Mesenchymal stem cell (in vitro differentiated cells and primary cell): ENCODE measurements at places on chromosomes 5 and 9.

DNA sequence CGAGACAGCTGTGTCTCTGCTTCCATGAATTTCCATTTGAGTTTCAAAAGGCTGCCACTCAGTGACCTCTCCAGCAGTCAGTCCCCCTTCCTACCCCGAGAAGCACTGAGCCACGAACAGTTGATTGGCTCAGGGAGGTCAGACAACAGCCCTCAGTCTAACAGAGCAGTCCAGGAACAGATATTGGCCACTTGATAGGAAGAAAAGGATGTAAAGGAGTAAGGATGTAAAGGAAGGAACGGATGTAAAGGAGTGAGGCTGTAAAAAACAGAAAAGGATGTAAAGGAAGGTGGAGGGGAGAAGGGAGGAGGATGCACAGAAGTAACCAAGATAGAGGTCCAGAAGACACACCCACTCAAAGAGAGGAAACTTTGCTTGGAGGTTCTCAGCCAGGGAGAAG, 3.2 kb upstream of the NR4A3 start:
- DNase-seq = peak; percentile 25

DNA sequence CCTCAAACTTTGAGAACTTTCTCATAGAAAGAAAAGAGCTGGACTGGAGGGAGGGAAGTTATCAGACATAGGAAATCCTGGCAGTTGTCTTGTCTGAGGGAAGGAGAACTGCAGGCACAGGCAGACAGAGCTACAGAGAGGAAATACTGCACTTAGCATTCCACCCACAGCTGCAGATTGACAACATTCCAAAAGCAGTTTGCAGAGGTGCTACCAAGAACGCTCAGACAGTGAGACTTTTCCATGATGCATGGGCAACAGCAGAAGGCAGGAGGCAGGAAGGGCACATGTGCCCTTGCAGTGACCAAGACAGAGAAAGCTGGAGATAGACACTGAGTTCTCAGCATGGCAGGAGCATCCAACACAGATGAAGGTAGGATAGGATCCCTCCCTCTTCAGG, 327.5 kb upstream of the ZNF462 start:
- DNase-seq = no peak

GRCh38 chr5:90962481-90962880, 403.9 kb downstream of the ADGRV1 start:
- DNase-seq = no peak

DNA sequence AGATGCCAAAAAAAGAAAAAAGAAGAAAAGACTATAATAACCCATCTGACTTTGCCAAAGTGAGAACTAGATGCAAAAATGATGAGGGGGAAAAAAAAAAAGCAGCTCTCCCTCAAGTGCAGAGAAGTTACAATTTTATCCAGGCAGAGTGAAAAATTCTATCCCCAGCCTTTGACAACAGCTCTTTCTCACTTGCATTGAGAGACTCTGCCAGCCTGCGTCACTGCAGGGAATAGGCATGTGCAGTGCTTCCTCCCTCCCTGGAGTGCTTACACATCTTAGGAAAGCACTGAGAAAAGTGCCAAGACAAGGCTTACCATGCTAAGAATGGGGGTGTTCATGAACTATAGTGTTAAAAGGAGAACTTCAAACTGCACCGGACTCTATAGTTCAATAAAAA, 418.6 kb upstream of the TYRP1 start:
- DNase-seq = no peak

DNA sequence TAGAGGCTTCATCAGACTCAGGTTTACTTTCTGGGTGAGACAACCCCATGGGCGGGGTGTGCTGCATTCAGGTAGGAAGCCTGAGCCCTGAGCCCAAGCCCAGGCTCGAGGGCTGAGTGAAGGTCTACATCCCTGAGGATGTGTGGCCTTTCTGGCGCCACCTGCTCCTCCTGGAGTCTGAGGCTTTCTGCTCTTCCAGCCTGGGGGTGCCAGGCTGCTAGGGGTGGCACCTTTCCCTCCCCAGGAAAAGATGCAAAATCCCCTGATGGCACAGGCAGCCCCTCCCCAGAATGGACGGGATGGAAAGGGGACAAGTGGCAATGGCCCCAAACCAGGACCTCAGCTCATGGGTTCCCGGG, 44.4 kb upstream of the PRRC2B start:
- no peak for DNase-seq

- DNase-seq = no peak
Observed at GRCh38 chr9:34131571-34131970, 5.1 kb upstream of the DCAF12 start.

- no peak for DNase-seq
Observed at GRCh38 chr5:959581-960531, 48.7 kb upstream of the NKD2 start.

GRCh38 chr5:147617191-147617606, 107.3 kb upstream of the DPYSL3 start:
- peak; percentile 43 for DNase-seq

DNA sequence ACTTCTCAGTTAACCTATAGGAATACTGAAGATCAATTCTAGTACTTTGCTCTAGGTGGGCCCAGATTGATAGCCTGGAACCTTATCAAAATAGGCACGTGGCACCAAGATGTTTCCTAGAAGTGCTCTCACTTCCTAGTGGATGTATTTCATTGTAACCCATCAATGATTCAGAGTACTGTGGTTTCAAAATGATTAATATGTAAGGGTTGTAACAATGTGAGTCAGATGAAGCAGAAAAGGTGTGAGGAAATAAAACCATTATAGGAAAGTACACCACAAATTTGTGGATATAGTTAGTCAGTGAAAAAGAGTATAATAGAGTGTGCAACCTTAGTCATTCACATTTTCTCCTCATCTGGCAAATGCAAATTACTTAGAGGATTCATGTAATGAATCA, 177.3 kb upstream of the FST start:
- peak; percentile 44 for DNase-seq

DNA sequence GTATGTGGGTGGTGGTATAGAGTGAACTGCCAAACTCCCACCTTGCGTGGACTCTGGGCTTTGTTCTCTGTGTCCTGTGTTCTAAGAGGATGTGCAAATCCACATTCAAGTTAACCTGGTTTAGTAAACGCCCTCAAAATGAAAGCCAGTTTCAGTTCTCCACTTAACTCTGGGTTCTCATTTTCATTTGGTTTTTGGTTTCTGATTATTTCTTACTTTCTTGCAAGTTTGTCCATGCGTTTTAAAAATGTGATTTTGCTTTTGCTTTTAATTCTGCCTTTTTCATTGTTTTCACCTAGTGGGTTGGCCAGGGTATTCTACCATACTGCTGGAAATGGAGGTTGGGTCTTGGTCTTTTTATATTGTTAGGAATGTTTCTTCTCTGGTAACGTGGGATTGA, 38.2 kb downstream of the GALNT10 start:
- DNase-seq = no peak

DNA sequence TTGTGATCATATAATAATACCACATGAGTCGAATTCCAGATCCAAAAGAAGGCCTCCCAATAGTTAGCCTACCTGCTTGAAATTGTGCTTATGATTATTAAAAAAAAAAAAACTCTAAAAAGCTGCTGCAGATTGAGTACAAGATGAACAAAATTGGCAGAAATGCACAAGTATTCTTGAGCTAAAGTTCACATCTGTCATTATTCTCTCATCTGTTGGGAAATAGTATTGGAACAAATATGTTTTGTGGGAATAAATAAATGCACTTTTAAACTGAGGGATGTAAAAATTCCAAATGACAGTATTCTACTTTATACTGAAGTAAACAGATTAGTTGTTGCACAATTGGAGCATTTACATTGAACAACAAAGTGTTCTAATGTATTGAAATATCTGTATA, 15.7 kb downstream of the DAB2 start:
- no peak for DNase-seq

- no peak for DNase-seq
Observed at GRCh38 chr5:62305358-62305714, 670 bp upstream of the KIF2A start.

DNA sequence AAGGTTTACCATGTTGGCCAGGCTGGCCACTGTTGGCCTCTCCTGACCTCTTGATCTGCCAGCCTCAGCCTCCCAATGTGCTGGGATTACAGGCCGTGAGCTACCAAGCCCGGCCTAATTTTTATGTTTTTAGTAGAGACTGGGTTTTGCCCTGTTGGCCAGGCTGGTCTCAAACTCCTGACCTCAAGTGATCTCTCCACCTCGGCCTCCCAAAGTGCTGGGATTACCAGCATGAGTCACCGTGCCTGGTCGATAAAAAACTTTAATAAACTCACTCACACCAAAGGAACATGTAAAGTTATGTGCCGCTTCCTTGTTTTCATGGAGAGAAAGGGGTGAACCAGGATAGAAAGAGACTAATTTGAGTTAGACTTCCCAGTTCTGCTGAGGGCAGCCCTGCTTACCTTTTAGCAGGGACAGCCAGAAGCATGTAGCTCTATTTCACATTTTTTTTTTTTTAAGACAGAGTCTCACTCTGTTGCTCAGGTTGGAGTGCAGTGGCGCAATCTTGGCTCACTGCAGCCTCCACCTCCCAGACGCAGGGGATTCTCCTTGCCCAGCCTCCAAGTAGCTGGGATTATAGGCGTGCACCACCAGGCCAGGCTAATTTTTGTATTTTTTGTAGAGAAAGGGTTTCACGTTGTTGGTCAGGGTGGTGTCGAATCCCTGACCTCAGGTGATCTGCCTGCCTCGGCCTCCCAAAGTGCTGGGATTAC, 11.4 kb upstream of the HAUS6 start:
- peak; percentile 47 for DNase-seq

GRCh38 chr9:78021697-78022096, 9.9 kb downstream of the GNAQ start:
- no peak for DNase-seq

DNA sequence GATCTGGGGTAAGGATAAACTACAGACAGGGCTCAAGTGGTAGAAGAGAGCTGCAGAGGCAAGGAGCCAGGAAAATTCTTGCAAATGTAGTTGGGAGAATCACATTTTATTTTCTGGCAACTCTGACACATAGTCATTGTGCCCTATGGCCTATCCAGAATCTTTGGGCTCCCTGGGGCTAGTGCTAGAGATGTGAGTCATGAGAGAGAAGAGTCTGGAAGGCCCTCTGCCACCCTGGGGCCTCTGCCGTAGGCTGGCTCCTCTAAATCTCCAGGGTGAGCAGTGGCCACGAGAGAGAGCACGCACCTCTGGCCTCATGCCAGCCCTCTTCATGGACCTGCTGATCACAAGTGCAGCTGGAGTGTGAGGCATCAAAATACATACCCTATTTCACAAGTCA, 74.3 kb upstream of the SSBP2 start:
- DNase-seq = peak; percentile 70

DNA sequence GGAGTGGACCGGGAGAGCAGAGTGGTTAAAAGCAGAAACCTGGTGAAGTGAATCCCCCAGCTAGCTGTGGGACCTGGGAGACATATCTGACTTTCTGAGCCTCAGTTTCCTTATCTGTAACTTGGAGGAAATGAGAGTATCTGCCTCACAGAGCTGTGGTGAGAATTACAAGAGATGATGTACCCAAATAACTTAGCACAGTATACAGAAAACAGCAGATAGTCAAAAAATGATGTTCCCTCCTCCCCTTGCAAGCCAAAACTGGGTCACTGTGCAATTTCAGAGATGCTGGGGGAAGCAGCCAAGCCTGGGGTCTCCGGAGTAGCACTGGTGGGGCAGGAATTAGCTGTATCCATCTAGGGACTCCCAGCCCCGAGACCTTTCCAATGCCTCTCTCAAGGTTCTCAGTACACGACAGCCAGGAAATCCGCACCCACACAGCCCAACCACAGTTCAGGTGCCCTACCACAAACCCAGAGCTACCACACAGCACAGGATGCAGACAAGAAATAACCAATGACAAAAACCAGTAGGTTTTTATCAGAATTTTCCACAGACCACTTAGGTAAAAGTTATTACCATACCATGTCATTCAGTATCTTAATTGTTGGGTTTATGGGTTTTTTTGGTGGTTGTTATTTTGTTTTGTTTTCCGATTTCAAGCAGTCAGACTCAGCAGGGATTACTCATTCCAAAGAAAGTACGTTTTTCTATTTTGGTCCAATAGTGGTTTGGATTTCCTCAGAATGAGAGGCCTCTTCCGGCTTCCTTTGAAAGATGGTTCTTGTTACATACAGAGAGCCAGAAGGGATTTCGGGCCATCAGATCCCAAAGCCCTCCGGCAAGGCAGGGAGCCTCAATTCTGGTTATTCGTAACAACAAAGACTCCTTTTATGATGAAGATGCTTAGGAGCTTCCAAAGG, 4.9 kb upstream of the HRH2 start:
- DNase-seq = no peak

DNA sequence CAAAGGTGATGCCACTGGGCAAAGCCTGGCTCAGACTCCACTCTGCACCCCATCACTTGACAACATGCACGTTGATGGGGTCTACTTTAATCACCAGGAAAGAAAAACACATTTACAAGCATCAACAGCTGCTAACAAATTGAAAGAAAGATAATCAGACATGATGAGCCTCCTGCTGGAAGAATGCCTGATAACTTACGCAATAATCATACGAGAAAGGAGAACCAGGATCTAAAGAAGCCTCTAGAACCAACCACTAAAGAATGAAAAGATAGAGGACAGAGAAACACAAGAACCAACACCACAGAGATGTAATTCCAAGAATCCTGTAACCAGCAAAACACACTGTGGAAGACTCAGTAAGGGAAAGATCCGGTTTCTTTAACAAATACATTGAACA, 120.3 kb upstream of the ICE1 start:
- no peak for DNase-seq

- no peak for DNase-seq
Observed at GRCh38 chr5:168613996-168614395, 34.8 kb upstream of the PANK3 start.

DNA sequence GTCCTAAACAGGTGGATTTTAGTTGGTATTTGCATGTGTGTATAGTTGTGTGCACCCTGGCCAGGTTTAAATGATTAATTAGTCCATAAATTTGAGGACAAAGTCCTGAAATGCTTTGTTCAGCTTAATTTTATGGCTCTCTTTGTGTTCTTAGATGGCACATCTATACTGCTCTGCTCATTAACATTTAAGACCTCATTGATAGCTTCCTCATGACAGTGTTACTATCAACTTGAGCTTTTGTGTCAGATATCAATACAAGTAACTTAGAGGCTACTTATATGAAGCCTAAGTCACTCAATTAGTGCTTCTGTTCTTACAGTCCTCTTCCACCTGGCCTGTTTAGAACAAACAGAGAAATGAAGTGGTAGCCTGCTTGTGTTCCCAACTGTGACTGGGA, 240.9 kb downstream of the TRPM3 start:
- DNase-seq = no peak

DNA sequence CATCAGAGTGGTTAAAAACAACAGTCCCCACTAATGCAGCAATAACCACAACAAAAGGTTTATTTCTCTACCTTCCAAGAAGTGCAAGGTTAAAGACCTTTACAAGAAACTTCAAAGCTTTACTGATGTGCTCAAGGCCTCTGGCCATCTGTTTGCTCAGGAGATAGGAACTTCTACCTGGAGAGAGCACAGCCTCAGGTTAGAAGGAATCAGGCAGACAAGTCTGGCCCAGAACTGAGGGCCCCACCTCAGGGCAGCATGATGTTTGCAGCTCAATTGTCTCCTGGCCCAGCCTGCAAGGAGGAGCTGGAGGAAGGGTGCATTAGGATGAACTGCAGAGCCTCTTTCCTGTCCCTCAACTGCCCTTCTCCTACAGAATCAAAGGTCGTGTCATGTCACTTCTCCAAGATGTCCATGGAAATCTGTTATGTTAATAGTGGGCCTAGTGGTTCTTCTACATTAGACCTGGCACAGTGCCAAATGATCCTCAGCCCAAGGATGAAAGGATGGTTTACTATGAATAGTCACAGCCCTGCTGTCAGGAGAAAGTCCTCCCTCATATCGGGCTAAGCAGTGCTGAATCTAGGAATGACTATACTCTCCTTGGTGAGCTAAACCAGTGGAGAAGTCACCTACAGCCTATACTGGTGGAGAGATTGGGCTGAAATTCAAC, 98.9 kb upstream of the NTRK2 start:
- no peak for DNase-seq

- DNase-seq = no peak
Observed at GRCh38 chr9:129889122-129889940, 54.1 kb downstream of the USP20 start.
